Activated T-cell treated with anti-CD3 and anti-CD28 coated beads for 24 hours (primary cell): ENCODE measurements at places on chromosomes 5 and 9.

- no peak for DNase-seq
Measured at GRCh38 chr5:138975098-138975847, 100.1 kb upstream of the LRRTM2 start.

DNA sequence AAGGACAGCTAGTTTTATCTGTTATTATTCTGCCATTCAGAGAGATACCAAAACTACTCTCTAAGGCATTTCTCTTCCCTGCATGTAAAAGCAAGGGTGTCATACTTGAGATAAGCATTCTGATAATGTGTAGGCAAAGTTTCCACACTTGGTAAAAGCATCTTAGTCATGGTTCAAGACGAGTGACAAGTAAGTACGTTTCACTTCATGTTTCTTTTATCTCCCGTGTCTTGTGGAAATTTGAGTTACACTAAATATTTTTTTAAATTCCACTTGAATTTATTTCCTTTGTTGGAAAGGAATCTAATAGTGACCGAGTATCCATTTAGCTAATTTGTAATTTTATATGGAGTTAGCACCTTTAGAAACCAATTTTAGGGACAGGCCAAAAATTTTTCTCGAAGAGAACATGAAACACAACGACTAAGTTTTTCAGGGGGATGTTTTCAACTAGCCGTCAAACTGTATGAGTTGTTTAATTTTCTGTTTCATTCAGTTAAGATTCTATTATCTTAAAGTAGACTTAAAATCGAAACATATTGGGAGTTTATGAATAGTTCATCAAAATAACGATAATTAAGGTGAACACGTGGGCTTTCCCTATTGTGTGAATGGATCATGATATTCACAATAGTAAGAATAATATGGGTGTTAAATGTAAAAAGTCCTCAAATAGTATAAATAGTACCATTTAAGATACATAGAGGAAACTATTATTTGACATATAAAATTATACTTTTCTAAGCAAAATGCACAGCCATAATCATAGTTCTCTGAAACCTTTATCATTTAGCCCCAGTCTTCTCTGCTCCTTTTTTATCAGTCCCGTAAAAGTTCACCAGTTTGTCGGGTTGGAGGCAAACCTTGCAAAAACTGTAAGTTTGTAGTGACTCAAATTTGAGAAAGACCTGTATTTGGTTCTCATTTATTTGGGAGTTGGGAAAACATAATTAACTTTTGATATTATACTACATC, 1.6 kb downstream of the RFESD start:
- no peak for DNase-seq

DNA sequence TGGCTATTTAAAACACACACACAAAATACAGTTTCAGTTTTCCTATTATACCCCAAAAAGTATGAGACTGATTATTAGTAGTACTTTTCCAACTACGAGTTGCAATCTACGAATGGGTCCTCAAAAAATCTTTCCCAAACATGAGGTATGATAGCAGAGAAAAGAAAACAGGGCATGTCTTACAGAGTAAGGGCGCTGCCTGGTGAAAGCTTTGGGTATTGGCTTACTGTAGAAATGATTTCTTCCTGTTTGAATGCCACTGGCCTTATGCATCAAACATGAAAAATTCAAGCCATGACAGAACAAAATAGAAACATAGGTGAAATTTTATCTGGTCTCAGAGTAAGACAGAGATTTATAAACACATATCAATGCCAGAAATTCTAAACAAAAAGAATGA, 448.0 kb downstream of the SPOCK1 start:
- DNase-seq, result no peak

GRCh38 chr5:79416499-79416898, 97.4 kb downstream of the HOMER1 start:
- DNase-seq, result no peak

DNA sequence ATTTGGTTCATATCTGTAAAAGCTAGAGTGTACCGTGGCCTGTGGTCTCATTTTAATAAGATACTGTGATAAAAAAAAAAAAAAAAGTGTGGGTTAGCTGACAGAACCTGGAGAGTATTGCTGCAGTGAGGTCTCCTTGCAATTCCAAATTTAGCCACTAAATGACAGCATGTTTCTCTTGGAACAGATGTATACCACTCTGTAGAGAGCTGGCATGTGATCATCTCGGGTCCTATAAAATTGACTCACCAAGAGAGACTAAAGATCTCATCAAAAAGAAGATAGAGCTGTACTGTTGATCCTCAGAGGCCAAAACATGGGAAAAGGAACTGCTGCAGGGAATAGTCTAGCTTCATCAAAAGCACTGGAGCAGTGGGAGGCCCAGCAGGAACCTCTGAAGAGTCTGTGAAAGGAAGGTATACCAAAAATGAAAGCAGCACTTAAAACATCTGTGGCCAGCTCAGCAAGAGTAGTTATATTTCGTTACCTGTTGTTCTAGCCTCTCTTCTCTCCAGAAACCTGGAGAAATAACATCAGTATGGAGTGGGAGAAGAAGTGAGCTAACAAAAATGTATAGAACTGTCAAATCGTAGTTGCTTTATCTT, 826.8 kb downstream of the EFNA5 start:
- DNase-seq, result no peak

DNA sequence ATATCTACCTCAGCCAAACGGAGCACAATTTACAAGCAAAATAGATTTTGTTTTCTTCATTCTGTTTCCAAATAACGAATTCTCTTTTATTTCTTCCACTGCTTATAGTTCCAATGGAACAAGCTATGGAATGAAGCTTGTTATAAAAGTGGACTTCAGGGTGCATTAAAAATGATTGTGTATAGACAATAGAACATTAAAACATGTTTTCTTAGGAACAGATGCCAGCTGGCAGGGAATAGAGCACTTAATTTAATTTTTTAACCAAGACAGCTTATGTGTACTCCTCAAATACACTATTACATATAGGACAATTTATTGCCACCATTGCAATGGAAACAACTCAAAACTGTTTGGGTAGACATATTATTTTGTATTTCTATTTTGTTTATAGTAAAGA, 860.1 kb upstream of the TYRP1 start:
- no peak for DNase-seq

- DNase-seq, result no peak
Measured at GRCh38 chr5:43061352-43062075, 21.4 kb upstream of the ANXA2R start.

DNA sequence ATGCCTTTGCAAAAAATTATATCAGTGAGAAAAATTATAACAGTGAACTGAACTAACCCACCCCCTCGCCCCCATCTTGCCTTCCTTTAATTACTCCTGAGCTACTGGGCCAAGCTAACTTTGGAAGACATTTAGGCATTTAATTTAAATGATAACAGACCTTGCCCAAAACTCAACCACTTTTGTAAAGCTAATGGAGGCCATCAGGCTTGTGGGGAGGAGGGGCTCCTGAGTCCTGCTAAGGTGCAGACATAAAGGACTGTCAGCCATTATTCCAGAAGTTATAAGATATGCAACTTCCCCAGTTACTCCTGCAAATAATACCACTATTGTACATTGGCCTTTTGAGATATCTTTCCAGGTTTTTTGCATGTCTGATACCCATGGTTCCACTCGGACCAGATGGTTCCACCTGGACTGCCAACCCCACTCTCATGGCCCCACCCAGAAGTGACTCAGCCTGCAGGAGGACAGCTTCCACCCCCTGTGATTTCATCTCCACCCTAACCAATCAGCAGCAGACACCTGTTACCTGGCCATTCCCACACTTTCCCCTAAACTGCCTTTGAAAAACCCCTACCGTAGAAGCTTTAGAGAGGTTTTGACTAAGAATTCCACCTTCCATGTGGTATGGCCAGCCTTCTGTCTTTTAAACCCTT, 805.4 kb upstream of the CDH6 start:
- no peak for DNase-seq

DNA sequence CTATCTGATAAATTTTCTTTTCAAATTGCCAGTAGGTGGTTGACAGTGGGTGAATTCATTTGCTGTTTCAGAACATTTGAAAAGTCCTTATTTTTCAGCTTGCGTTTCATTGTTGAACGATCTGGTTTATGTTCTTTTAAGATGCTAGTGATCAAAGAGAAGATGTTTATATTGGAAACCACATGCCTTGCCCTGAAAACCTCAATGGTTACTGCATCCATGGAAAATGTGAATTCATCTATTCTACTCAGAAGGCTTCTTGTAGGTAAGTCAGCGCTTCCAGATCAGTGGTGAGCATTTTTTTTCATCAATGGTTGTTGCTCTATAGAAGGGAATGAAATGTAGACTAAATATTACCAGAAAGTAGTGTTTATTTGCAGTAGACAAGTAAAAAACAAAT, 16.6 kb upstream of the CAVIN4 start:
- no peak for DNase-seq
